ENCODE measurements at places on chromosomes 4 and X. TPM values are rescaled to one million over a fixed set of nuclear protein-coding genes. Genes with fewer than 3 reads are reported as not detected.

Gene NLRP2B
- not detected for total RNA-seq

Gene SMARCA5
- 241 TPM for total RNA-seq

Gene VEGFD
- 31.5 TPM for total RNA-seq

Gene MAGEB2
- not detected for total RNA-seq

Gene CNGA1
- 0.06 TPM for total RNA-seq
